ENCODE measurements at places on chromosomes 4 and X.

- no peak for DNase-seq
Measured at GRCh38 chrX:153728095-153728494, 3.4 kb downstream of the ABCD1 start.

GRCh38 chr4:147594107-147594506 is 23.1 kb upstream of the TMEM184C start:
- no peak for DNase-seq

DNA sequence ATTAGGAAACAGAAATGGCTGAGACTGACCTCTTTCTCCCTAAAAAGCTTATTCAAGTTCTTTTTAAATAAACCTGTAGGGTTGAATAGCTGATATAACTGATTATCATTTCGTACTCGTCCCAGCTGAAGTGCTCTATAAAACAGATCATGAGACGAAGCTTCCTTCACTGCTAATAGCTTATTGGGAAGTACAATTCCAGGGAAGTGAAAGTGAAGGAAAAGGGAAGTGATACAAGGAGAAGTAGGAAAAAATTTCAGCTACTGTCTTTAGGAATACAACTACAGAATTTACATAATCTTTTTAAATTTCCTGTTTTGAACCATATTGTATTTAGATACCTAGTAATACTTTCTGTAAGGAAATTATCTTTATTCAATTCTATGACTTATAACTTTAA is 103.0 kb downstream of the SNCA start:
- DNase-seq: no peak

DNA sequence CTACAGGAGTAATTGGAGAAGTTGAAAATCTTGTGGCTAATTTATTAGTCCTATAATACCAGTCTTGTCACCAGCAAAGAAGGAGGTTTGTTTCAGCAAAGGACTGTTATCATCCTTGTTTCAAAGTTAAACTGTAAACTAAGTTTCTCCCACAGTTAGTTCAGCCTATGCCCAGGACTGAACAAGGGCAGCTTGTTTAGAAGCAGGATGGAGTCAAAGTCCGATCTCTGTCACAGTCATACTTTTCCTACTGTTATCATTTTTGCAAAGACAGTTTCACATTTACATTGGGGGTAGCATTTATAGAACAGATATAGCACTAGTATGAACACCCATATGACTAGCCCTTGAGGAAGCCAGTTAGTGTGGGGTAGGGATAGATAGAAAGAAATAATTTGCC is 46.4 kb downstream of the AKAP4 start:
- DNase-seq: no peak

DNA sequence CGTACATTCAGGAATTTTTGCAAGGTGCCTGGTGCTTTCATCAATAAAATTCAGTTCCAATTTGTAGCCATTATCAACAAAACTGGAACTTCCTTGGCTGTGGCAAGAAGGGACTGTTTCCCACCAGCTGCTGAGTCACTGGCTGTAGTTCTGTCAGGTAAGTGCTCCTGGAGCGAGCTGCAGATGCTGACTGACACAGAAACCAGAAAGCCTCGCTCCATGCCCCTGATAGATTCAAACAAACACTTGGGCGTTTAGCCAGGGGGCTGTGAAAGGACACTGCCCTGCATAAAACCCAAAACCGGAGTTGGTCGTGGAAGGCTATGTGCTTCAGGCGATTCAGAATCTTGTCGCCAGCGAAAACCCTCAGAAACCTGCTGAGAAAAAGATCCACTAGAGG is 188.4 kb upstream of the FAM9B start:
- DNase-seq: no peak

GRCh38 chrX:104122829-104123228 is 10.5 kb downstream of the ZCCHC18 start:
- DNase-seq: no peak

GRCh38 chr4:43607827-43608461 is 715.4 kb downstream of the GRXCR1 start:
- DNase-seq: no peak

- DNase-seq: no peak
Measured at GRCh38 chrX:20224814-20225487, 41.8 kb downstream of the RPS6KA3 start.

- DNase-seq: no peak
Measured at GRCh38 chr4:95186666-95187065, 362.1 kb downstream of the UNC5C start.

DNA sequence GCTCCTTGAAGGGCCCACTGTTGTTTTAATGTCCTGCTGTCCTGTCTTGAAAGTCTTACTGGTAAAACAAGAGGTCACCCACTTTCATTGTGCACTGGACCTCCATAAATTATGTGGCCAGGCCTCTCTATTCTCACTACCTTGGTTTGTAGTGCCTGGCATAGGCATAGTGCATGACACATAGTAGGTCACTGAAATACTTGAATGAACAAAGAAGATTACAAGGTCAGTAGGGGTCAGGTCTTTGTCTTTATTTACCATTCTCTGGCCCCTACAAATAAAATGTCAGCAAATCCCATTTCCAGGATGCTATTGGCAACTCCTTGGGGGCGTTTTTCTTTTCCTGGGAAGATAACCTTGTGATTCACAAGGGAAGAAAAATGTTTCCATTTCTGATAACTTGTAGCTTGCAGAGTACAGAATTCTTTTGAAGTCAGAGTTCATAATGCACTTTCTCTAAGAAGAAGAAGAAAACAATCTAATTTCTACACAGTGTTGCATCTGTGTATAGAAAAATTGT is 1.4 kb downstream of the PGM2 start:
- DNase-seq: no peak

GRCh38 chrX:13001097-13001496 is 26.2 kb downstream of the TMSB4X start:
- no peak for DNase-seq

DNA sequence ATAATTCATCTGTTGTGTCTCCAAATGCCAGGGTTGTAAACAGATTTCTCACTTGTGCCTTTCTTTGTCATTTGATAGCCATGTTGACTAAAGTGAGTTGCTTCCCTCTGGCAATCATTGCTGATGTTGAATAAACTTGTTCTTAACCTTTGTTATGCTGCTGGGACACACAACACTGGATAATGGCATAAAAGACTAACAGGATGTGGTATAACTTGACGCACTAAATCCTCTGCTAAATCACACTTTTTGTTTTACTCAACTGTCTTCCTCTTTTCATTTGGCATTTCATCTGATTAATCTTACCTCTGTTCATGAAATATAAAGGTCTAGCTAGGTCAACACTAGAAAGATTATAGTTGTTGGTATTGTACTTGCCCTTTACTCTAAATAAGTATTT is 17.6 kb upstream of the CXCL5 start:
- DNase-seq: no peak

- DNase-seq: no peak
Measured at GRCh38 chrX:26254436-26254835, 38.5 kb downstream of the MAGEB5 start.

GRCh38 chr4:84578540-84579402 is 4.2 kb upstream of the CDS1 start:
- DNase-seq: no peak

GRCh38 chr4:26978387-26979053 is 117.9 kb downstream of the STIM2 start:
- no peak for DNase-seq

GRCh38 chrX:122583551-122583950 is 600.5 kb upstream of the GRIA3 start:
- DNase-seq: no peak

GRCh38 chrX:124098089-124098488 is 136.6 kb downstream of the STAG2 start:
- no peak for DNase-seq

DNA sequence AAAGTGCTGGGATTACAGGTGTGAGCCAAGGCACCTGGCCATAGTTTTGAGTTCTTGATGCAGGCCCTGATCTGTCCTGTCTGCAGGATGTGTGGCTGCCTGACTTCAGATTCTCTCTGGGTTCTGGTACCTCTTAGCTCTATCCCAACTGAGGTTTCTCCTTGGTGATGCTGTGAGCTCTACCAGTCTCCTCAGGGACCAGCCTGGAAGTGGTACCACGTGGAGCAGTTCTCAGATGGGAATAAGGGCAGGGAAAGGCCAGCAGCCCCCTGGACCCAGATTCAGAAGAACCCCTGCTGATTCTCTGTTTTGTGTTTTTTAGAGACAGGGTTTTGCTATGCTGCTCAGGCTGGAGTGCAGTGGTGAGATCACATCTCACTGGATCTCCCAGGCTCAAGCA is 85.0 kb upstream of the HELT start:
- DNase-seq: no peak

- no peak for DNase-seq
Measured at GRCh38 chr4:88217169-88217568, 58.7 kb upstream of the ABCG2 start.

DNA sequence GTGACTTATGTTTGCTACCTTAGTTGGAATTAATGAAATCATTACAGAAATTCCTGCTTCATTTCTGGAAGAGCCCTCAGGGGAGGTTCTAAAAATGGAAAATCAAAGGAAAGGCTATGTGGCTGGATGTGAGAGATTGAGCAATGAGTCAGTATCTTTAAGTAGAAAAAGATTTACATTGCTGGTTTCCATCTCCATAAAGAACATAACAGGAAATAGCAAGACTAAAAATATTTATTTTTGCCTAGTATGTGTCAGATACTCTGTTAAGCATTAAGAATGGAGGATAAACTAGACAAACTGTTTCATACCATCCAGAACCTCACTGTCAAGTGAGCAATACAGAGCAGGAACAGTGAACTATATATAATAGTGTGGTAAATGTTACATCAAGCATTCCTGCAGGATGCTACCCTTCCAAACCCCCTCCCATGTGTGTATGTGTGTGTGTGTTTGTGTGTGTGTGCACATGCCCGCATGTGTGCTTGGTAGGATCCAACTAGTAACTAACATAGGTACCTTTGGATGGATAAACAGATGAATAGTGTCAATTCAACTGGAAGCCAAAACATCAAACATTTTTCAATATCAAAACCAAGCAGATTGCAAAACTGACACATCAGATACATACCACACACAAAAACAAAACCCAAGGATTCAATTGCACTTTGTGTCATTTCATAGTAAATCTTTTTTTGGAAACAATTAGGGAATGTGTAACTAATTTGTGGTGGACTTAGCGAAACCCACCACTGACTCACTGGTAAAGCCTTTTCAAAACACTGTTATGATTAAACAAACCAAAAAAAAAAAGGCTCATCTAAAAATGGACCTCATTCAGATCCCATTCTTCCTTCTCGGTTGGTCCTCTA is 223.4 kb downstream of the SHROOM3 start:
- no peak for DNase-seq

DNA sequence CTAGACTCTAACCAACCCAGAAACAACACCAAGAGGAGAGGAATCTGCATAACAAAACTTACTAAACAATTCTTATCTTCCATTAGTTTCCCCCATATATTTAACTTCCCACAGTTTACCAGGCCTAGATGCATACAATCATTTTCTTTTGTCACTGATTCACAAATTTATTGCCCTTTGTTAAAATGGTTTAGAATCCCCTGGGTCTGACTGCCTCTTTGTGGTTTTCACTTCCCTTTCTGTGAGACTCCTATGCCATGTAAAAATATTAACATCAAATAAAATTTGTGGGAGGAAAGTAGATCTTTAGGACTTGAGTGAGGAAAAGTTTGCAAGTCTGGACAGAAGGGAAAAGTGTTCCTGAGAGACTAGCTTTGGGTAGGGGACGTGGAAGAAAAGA is 393.8 kb upstream of the CNKSR2 start:
- DNase-seq: no peak

DNA sequence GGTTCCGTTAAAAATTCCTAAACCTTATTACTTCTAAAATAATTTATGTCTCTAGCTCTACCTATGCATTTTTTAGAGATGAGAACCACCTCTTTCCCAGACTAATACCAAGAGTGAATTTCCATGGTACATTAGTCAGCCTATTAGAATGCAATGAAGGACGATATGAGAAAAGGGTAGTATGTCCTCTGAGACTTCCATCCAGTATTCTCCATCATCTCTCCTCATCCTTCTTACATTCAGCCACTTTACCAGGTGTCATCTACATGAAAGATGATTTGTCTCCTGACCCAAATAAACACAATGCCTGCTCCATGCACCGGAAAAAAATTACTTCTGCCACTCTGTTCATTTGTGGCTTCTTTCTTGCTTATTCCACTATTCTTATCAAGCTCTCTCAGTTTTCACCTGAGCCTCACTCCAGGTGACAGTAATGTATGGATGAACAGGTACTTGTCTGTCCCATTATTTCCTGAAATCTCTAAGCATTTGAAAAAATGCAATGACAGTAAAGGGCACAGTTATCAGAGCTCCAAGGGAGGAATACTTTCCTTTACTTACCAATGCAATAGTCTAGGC is 97.9 kb downstream of the MAB21L2 start:
- no peak for DNase-seq

GRCh38 chr4:137851435-137851834 is 319.1 kb upstream of the PCDH18 start:
- no peak for DNase-seq

DNA sequence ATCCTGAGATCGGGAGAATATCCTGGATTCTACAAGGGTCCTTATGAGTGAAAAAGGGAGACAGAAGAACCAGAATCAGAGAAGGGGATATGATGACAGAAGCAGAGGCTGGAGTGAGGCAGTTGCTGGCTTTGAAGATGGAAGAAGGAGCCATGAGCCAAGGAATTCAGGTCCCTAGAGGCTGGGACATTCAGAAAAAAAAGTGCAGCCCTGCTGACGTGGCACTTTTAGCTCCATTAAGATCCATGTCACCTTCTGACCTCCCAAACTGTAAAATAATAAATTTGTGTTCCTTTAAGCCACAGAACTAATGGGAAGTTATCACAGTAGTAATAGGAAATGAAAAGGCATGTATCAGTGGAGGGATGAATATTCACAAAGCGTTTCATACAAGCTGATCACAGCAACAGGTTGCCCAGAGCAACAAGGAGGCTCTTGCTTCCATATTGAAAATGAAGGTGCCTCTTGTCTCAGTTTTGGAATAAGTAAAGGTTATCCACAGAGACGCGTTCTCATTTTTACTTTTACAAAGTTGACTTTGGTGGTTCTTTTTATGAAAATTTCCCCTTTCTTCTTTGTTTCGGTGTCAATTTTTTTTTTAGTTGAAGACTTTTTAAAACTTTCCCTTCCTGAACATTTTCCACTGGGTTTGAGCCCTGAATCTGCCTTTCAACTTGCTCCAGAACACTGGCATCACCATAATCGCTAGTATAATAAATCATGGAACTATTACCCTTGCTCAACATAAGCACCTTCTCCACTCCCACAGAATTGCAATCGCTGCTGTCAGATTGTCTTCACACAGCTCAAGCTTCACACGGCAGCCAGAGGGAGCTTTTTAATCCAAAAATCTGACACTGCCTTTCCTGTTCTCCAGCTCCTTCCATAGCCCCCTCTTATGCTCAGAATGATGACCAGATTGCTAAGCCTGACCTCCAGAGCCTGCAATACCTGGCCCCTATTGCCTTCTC is 127.6 kb upstream of the RBPJ start:
- no peak for DNase-seq

DNA sequence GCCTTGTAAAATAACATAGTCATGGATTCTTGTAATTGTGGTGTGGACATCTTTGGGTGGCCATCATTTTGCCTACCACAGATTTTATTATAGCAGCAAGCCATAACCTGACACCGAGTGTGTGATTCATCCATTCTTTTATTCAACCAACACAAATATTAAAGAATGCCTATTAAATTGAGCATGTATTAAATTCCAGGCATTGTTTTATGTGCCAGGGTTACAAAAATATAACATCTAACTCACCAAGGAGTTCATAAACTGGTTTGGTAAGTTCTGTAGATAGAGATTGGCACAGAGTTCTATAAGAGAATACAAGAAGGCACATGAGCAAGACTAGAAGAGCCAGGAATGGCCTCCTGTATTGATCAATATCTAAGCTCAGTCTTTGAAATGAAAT is 18.0 kb downstream of the NBDY start:
- no peak for DNase-seq

Data from NCI-H2107 (cell line).